ENCODE measurements at places on chromosomes 11 and 22.

DNA sequence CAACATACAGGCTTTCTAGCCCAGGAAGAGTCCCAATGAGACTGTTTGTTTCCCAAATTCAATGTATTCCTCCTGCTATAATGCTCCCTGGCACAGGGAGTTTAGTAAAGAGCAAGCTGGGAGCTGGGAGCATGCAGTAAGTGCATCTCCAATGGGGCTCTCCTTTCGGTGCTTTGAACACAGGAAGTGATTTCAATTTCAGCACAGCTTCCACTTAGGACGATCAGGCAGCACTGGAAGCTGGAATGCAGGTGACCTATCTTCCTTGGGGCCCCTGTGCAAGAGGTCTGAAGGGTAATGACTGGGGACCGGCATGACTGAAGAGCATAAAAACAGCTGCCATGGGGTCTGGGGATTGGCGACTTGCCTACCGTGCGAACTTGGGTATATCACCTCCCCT is 76.0 kb downstream of the LARGE1 start:
- no peak for DNase-seq

DNA sequence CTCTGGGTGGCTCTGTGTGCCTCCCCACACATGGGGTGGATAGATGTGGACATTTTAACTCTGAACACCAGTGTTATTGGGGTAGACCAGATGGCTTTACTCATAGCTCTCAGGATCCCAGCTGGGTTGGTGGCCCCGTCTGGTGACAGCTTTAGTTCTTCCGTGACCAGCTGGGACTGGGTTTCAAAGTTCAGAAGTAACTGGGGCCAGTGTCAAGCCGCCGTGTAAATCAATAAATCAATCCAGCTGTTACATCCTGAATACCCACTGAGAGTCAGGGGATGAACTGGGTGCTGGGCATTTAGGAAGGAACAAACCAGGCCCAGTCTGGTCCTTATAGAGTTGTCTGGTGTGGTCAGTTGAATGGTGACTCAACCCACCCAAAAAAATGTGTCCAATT is 269.4 kb downstream of the CTTN start:
- no peak for DNase-seq

DNA sequence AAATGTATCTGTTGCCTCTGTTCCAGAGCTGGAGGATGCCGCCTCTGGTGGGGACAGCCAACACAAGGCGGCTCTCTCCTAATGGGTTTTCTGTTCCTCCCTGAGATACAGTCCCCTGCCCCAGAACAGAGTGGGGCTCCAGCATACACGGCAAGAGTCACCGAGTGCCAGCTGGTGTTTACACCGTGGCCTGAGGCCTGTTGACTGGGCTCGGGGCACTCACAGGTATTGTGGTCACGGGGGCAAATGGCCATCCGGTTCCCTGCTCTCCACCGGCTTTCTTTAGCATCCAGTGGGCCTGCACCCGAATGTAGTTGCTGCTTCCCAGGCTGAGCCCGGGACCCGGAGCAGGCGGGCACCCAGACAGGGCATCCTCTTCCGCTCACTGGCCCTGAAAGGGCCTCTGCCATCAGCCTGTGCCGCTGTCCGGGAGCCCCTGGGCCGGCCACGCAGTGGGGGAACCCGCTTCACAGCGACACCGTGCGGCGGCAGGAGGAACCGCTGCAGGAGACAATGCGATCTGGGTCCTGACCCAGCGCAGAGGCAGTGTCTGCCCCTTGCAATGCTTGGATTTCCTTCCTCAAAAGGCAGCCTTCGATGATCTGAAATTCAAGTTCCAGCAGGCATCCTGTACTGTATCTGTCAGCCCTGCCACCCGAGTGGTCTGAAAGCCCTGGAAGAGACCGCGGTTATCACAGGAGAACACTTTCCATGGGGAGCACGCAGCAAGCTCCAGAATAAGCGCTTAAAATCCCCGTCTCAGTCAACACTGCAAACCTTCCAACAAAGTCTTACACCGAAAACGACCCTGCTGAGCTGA is 859 bp upstream of the KRTAP5-5 start:
- DNase-seq, result peak; percentile 47

DNA sequence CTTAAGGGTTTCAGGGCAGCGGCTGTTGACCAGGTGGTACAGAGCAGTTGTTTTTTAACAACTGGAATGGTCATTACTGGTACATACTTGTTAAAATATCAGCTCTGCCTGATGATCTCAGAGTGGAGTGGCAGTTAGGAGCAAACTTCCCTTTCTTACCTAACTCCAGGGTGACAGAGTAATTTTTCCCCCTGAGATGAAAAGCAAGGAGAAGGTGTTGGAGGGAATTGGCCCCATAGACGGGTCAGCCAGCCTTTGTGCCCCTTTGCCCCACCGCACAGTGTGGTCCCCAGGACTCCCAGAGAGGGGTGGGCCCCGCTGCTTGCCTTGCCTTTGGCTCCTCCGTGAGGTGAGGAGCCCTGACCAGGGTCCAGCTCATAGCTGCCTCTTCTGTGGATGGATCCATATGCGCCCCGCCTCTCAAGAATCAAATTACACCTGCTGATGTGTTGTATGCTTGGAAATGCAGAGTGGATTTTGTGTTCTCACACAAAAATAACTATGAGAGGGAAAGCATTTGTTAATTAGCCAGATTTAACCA is 27.0 kb upstream of the SORL1-AS1 start:
- no peak for DNase-seq
